ENCODE measurements at places on chromosomes 16 and 17.

DNA sequence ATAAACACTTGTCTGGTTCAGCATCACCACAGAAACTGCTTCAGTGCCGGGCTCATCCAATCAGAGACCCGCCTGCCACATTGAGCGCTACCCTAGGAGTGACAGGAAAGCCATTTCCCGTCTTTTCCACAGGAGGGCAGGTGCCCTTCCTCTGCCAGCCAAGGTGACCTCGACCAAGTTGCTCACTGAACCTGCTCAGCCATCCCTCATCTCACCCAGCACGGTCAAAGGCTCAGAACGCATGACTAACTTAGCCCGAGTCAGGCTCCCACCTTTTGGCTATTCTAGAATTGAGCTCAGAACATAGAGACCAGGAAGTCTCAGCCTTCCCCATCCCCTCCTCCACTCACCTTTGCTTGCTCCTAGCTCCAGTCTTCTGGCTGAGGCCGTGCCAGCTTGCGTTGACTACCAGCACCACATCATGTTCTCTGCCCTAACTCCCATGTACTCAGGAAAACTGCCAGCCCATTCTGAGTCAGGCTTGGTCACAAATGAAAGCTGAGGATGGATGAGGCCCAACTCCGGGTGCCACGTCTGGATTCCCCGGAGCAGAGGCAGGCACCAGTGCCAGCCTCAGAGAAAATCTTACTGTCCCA is 15.6 kb downstream of the MRPS23 start:
- no peak for DNase-seq

- no peak for DNase-seq
These were observed at the start of gene CHRNB1 for GRCh38 chr17:7444682-7445618. CHRNB1 (plus strand) TSS chr17:7445061; CDS start chr17:7445128, 67 bp downstream.

GRCh38 chr16:31271621-31272190 is 11.9 kb downstream of the ITGAM start:
- DNase-seq: no peak

- peak; percentile 64 for DNase-seq
These were observed 115.5 kb upstream of the TBX2 start for GRCh38 chr17:61284174-61284573.

- no peak for DNase-seq
These were observed 17.2 kb downstream of the USP7 start for GRCh38 chr16:8946544-8946943.

DNA sequence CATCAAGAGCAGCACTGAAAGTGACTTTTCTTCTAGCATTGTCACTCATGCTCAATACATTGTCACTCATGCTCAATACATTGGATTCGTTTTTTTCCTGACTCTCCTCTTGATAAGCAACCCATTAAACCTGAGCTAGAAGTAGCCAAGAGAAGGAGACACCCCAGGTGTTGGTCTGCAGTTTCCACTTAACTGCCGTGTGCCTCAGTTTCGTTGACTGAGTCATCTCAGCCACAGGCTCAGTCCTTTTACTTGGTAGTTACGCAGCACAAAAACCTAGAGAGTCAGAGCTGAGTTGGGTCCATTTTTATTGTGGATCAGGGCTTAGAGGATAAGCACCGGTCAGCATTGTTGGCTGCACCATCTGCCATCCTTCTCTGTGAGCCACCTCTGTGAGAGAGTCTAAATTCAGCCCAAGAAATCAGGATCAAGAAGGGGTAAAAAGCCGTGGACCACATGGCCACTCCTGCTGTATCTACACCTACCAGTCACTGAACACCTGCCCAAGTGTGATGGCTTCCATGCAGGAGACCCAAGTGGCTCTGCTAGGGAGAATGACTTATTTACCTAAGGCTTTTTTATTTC is 11.3 kb downstream of the GINS2 start:
- DNase-seq: no peak

GRCh38 chr16:10015397-10015796 is 166.8 kb downstream of the GRIN2A start:
- DNase-seq: no peak

GRCh38 chr16:73064994-73065545 is 17.1 kb upstream of the ZFHX3 start:
- DNase-seq: no peak

DNA sequence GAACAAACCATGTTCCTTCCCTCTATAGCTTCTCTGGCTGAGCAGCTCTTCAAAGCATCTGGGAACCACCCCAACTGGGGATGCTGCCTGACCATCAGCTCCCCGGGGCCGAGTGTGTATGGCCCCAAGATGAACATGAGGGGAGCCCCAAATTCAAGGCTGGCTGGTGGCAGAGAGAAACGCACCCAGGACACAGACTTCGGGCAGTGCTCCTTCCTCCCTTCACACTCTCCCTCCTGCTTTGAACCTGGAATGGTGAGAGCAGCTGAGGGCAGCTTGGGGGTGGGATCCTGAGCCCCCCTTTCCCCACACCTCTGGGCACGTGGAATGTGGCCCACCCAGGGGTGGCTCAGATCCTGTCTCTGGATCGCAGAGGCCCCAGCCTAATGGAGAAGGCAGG is 17.2 kb downstream of the TLE7 start:
- DNase-seq: no peak

DNA sequence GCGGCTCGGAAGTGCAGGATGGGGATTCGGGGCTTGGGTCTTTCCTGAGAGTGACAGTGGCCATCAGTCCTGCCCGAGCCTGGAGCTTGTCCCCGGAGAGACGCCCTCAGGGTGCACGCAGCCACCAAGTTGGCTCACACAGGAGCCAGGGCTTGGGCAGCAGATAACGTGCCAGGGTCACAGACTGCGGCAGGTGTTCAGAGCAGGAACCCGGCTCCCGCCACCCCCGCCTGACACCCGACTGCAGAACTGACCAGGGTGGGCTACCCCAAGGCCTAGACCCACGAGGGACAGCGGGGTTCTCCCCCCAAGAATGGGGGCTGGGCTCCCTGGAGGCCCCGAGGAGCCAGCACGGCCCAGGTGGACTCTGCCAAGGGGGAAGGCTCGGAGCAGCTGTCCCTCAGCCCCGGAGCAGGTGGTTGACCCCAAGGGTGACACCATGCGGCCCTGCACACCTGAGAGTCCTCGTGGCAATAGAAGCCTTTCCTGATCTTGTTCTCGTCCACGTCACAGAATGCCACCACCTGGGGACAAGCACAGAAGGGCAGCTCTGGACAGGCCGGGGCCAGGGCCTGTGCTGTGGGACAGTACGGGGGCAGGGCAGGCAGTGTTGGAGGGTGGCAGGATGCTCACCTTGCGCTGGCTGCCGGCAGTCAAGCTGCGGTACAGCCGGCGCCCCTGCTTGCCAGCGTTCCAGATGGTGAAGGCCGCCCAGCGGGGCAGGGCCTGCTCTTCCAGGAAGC is 117.1 kb upstream of the ZNF750 start:
- no peak for DNase-seq

- no peak for DNase-seq
These were observed 7.7 kb downstream of the ASIC2 start for GRCh38 chr17:33285413-33285812.

DNA sequence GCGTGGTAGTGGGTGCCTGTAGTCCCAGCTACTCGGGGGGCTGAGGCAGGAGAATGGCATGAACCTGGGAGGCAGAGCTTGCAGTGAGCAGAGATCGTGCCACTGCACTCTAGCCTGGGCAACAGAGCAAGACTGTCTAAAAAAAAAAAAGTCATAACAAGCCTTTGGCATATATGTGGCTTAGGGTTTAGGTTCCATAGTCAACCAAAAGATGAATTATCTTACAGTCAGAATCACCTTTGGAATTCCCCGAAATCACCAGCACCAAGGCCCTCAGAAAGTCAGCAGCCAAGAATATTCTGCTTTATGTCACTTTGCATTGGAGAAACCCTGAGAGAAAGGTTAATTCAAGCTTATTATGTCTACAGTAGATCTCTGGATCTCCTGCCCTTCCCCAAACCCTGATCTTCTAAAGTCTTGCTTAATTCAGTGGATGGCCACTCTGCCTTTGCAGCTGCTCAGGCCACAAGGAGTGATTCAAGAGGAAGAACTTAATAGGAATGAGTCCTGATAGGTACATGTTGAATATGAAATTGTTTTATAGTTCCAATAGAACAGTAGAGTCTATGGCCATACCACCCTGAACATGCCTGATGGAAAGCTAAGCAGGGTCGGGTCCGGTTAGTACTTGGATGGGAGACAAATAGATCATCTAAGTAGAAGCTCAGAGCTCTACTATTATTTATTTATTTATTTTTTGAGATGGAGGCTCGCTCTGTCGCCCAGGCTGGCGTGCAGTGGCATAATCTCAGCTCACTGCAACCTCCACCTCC is 196.0 kb upstream of the CACNG5 start:
- DNase-seq: no peak

DNA sequence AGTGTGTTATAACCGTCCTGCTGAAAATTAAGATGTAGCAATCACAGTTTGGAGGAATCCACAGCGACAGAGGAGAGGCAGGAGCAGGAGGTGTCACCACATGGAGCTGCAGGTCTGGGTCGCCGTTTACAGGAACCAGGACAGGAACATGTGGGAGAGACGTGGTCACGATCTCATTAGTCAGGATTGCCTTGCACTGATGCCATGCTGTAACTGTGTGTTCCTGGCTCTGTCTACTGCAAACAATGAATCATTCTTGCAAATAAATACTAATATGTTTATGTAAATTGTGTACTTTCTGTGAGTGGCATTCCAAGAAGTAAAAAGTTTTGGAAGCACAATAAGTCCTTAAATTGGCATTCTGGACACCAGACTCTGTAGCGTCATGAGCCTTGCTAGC is 271.8 kb downstream of the CPPED1 start:
- DNase-seq: no peak

DNA sequence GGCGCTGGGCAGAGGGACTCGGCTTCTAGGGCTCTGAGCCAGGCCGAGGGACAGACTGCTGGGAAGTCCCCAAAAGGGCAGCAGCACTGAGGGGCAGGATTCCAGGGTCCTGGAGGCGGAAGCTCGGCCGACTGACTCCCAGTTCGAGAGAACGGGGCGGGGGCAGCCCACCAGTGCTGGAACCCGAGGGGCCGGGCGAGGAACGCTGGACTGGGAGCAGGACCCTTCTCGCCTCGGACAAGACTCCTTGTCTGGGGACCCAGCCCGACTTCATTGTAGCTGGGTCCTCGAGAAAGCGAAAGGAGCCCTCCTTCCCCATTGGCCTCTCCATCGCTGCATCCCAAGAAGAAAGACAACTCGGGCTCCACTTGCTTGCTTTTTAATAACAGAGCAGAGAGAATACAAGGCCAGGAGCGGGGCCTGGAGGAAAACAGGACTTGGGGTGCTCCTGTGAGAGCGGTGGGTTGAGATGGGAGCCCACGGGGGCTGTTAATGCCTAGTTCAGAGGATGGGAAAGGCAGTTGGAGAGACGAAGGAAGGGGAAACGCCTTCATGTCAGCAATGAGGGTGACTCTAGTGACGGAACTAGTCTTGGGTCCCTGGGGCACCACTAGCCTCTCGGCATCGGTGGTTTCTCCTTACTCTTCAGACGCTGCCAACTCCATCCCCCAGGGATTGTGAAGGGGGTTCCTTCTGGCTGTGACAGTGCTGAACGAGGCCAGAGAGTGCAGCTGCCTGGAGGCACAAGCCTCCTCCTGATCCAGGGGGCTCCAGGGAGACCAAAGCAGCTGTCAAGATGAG is 492 bp upstream of the CAMTA2 start:
- no peak for DNase-seq

GRCh38 chr16:75014318-75014717 is 15.5 kb downstream of the ZNRF1 start:
- DNase-seq: no peak

- no peak for DNase-seq
These were observed 15.5 kb downstream of the METTL9 start for GRCh38 chr16:21614896-21615295.

DNA sequence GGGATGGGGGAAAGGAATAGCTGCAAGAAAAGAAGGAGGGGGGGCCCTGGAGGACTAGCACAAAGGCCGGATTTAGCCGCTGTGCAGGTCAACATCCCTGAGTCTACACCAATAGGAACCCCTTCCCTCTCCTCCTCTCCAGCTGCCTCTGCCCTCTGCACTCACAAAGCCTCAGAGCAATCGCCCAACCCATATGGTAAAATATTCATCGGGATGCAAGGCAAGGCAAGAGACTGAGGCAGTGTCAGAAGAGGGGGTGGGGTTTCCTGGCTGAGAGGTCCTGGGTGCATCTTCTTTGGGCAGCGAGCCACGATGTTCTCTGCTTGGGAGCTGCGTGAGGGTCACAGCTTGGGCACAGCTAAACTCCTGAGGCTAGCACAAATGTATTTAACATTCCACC is 115.5 kb upstream of the NLRP1 start:
- no peak for DNase-seq

DNA sequence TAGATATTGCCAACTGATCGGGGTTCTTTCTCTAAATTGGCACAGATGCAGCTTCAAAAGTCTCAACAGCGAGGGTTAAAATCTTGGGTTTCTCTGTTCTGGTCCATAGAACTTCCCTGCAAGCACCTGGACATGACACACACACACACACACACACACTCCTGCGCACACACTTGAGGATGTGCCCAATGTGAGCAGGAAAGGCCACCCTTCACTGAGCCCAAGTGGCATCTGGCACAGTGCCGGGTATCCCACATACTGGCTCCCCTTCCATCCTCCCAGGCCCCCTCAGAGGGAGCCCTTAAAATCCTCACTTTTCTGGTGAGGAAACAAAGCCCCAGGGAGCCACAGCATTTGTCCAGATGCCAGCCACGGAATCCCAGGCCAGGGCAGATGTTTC is 55.5 kb downstream of the ZNF423 start:
- no peak for DNase-seq

GRCh38 chr17:68197997-68198930 is 49.6 kb upstream of the AMZ2 start:
- no peak for DNase-seq

DNA sequence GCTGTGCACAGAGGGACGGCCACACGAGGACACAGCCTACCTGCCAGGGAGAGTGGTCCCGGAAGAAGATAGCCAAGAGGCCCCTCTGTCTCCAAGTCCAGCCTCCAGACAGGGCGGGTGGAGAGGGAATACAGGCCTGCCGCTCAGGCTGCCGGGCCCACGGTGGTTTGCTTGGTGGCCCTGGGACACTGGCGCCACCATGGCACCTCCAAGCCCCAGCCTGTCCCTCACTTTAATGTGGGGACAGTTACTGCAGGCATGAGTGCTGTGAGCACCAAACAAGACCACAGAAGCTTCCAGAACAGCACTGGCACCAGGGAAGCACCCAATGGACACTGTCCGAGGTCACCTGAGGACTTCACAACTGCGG is 22.0 kb upstream of the CHMP6 start:
- no peak for DNase-seq
